ENCODE measurements at places on chromosomes 11 and 22. TPM values are rescaled to one million over a fixed set of nuclear protein-coding genes. Genes with fewer than 3 reads are reported as not detected.

Gene TRAF6
- polyA plus RNA-seq = 4.6 TPM

Gene APOA5
- polyA plus RNA-seq = not detected

Gene ABTB2
- polyA plus RNA-seq = 18.3 TPM

Gene OR51I2
- polyA plus RNA-seq = not detected

- DNase-seq = peak; percentile 6
Measured at GRCh38 chr22:30969532-30970355, 679 bp downstream of the TUG1 start.

GRCh38 chr11:102398297-102398696 lies 51.3 kb downstream of the BIRC2 start:
- DNase-seq = no peak

- no peak for DNase-seq
Measured at GRCh38 chr22:35638410-35638809, 9.8 kb upstream of the APOL6 start.

DNA sequence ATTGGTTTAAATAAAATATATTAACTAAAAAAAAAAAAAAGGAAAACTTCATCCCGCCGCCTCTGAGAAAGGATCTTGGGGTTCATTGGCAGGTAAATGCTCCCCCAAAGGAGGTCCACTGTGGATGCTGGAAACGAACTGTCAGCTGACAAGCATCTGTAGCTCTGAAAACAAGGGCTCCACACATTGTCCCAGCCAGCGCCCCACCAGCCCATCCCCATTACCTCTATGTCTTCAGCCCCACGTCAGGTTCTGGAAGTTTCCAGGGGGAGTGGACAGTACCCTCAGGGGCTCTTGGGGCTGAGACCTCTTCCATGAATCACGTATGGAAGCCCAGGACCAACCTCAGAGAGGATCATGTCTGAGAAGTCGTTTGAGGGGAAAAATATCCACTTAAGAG lies 66.4 kb upstream of the WNT7B start:
- DNase-seq = no peak

DNA sequence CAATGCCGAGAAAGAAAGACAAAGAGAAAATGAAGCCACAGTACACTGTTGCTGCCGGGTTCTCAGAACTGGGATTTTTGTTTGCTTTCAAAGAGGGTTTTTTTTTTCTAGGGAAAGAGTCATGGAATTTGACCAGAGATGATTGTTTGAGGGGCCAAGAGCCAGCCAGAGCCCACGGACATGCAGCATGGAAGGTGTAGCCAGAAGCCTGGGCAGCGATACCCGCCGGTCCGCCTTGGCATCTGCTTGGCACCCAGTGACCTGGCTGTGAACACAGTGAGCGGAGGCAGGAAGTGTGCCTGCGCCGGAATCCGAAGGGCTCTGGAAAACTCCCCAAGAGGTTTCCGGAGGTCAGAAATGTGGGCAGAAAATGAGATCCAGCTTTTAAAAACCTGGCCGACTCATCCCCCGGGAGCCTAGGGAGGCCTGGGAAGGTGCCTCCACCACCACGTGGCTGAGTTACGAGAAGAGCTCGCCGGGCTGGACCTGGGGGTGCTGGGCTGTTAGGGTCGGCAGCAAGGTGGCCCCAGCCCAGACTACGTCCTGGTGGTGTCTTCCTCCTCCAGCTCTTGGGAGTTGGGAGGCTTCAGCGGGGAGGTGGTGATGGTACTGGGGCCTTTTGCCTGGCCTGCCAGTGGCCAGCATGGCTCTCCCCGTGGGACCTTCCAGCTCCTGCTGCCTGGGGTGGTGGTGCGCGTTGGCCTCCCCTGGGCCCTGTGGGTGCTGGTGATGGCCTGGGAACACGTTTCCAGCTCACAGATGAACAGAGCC lies 61.6 kb upstream of the PPARA start:
- no peak for DNase-seq

DNA sequence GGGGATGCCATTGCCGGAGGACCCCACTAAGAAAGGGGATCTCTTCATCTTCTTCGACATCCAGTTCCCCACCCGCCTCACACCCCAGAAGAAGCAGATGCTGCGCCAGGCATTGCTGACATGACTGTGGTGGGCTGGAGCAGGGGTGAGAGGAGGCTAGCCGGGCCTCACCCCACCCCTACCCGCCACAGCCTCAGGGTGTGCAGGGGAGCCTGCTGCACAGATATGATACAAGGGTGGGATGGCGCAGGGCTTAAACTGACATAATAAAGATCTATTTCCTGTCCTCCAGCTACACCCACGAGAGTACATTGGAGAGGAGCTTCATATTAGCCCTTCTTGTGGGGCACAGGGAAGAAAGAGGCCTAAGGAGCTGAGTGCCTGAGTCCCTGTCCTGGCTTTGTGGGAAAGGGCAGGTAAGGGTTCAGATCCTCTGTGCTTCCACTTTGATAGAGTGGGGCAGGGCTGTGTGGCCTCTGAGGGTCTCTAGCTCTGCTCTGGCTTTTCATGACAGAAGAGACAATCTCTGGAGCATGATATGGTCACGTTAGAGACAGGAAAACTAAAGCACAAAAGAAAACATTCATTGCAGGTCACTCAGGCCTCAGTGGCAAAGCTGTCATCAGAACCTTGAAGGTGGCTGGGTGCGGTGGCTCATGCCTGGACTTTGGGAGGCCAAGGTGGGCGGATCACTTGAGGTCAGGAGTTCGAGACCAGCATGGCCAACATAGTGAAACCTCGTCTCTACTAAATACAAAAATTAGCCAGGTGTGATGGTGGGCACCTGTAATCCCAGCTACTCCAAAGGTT lies 12.4 kb downstream of the UCP2 start:
- no peak for DNase-seq

GRCh38 chr11:32307471-32307870 lies 127.9 kb downstream of the WT1 start:
- no peak for DNase-seq

- no peak for DNase-seq
Measured at GRCh38 chr22:24968066-24968561, 15.6 kb downstream of the KIAA1671 start.

DNA sequence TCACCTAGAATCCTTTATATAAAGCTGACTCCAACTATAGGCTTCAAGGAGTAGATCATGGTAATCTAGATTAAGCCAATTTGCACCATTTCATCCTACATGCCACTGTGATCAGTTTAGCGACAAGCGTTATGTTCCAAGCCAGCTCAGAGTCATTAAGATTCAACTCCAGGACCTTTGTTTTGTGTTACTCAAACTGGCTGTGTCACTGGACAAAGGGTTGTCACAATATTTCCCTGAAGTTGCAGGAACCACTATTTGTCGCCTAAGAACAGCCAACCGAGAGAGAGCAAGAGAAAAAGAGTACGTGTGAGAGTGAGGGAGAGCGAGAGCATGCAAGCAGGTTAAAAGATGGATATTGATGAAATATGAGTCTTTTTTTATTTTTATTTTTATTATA lies 104.8 kb downstream of the USP35 start:
- no peak for DNase-seq

DNA sequence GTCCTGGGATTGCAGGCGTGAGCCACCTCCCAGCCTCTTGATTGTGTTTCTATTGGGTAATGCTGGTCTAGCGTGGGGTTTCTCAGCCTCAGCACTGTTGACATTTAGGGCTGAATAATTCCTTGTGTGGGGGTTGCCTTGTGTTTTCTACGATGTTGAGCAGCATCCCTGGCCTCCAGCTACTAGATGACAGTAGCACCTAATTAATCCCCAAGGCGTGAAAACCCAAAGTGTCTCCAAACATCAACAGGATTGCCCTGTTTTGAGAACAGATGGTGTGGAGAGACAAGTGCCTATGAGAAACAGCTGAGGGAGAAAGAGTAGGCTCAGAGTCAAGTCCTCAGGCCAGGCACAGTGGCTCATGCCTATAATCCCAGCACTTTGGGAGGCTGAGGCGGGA lies 67.2 kb downstream of the SGSM1 start:
- DNase-seq = no peak

Data from A549 (cell line).